Astrocyte (in vitro differentiated cells and primary cell): ENCODE measurements at places on chromosomes 3 and 15. TPM values are rescaled to one million over a fixed set of nuclear protein-coding genes. Genes with fewer than 3 reads are reported as not detected.
A peak's percentile ranks its signal among the peaks of the same experiment; 100 is the strongest.

DNA sequence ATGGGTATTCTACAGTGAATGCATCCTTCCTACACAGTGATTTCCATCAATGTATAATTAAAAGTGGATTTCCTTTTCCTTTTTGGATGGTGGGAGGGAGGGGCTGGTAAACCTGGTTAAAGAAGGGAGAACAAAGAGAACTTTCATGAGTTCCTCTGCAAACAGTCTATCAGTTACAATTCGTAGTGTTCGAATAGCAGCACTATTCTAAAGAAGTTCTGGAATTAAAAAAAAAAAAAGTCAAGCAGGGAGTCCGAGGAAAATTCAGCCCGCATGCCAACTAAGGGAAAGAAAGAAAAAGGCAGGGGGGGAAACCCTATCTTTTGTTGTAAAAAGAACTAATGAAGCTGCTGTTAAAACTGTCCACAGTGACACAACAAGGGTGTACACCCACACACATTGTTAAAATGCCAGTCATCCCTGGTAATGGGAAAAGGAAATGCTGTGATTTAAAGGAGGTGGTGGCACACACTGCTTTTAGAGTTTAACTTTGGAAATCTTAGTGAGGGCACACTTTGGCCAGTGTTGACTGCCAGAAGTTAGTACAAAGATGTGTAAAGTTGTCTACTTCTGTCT, 521.2 kb downstream of the ZIC1 start:
- H3K4me1 ChIP-seq = peaks cover 9% of the 10 kb centered on the region
- no peaks in the 10 kb centered on the region for H3K36me3 ChIP-seq
- peak overlapping the region; percentile 55 for H3K27ac ChIP-seq
- DNase-seq = peak; percentile 84
- H3K4me3 ChIP-seq = no peak overlapping the region

UBA3 gene
- 73.4 and 79.2 TPM in 2 replicates for total RNA-seq

- peak overlapping the region; percentile 7 for H3K27ac ChIP-seq
- peaks cover 8% of the 10 kb centered on the region for H3K4me1 ChIP-seq
- H3K4me3 ChIP-seq = no peak overlapping the region
- H3K27me3 ChIP-seq = no peaks in the 10 kb centered on the region
Measured at GRCh38 chr15:89177633-89178306, 43.6 kb downstream of the RLBP1 start.

CYP1A2 gene
- not detected in 2 replicates for total RNA-seq

MUC20 gene
- 0.41 TPM in 1 of 2 replicates, not detected in the other for total RNA-seq

- H3K36me3 ChIP-seq = no peaks in the 10 kb centered on the region
- no peak for DNase-seq
- H3K4me3 ChIP-seq = no peak overlapping the region
- peaks cover 12% of the 10 kb centered on the region for H3K4me1 ChIP-seq
- no peaks in the 10 kb centered on the region for H3K27me3 ChIP-seq
- H3K27ac ChIP-seq = no peak overlapping the region
Measured at GRCh38 chr15:89002830-89003229, 85.4 kb upstream of the ABHD2 start.

DNA sequence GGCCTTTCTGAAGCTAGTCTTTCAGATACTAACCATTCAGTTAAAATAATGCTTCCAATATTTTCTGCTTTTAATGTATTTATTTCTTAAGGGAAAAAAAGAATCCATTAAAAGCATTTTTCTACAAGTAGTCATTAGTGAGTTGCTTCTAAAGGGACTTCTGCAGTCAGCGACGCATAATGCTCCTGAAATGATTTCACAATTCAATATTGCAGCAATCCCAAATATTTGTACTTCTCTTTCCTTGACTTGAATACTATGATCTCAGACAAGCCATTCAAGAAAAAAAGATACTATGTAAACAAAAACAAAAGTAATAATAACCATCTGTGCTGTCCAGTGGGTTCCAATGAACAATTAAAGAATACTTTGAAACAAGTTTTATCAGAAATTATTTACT, 681.0 kb downstream of the DIPK2A start:
- H3K4me3 ChIP-seq = no peak overlapping the region

DNA sequence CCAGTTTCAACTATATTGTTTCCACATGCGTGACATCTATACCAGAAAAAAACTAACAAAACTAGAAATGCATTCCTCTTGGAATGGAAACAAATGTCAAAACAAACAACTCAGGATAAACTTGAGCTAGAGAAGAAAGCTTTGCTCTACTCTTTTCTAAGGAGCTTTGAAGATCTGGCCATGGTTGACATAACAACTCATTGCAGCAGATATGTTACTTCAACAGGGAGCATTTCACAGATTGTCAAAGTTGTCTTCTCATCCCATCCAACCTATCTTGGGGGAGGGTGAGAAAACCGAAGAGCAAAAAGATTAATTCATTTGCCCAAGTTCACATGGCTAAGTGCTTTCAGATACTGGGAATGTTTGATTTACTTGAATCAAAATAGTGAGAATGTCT, 484.4 kb downstream of the CNTN4 start:
- no peaks in the 10 kb centered on the region for H3K27me3 ChIP-seq
- H3K27ac ChIP-seq = no peak overlapping the region
- no peak overlapping the region for H3K4me3 ChIP-seq
- no peaks in the 10 kb centered on the region for H3K36me3 ChIP-seq

GRCh38 chr3:107598926-107599771, 76.4 kb downstream of the BBX start:
- peak overlapping the region; percentile 58 for H3K4me3 ChIP-seq
- peaks cover 10% of the 10 kb centered on the region for H3K4me1 ChIP-seq
- peak; percentile 40 for DNase-seq
- H3K36me3 ChIP-seq = no peaks in the 10 kb centered on the region

DNA sequence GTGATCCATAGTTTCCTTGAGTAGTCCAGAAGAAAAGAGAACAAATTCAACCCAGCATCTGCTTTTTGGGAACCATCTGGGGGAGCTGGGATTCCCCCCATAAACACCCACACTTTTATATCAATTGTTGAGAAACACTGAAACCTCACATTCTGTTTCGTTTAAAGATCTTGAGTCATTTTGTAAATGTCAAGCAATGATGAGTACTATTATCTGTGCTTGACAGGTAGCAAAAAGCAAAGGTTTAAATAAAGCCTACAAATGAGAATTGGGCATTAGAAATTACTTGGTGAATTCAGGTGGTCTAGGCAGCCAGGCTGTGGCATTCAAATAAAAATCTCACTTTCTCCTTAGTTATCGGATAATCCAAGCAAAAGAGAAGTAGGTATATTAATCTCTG, 75.7 kb downstream of the TMEM266 start:
- no peaks in the 10 kb centered on the region for H3K36me3 ChIP-seq
- H3K4me1 ChIP-seq = no peaks in the 10 kb centered on the region
- peaks cover 19% of the 10 kb centered on the region for H3K27me3 ChIP-seq
- no peak overlapping the region for H3K4me3 ChIP-seq

CCDC174 gene
- 17.4 and 19.9 TPM in 2 replicates for total RNA-seq

TICRR gene
- 2.8 and 2.9 TPM in 2 replicates for total RNA-seq

DNA sequence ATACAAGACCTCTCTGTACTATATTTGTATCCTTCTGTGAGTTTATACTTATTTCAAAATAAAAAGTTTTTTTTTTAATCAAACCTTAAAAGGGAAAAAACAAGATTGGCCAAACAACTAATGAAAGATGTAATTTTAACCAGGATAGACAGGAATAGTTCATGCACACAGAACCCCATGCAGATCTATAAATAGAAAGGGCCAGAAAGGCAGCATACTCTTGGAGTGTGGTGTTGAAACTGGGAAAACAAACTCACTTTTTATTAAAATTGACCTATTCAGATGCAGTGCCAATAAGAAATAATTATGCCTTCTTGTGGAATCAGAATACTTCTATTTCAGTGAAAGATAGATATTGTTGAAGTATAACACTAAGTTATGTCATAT, 204.6 kb downstream of the PLCL2 start:
- H3K4me1 ChIP-seq = no peaks in the 10 kb centered on the region
- DNase-seq = no peak
- H3K36me3 ChIP-seq = no peaks in the 10 kb centered on the region

- no peak for DNase-seq
- H3K4me1 ChIP-seq = no peaks in the 10 kb centered on the region
- H3K36me3 ChIP-seq = no peaks in the 10 kb centered on the region
- no peak overlapping the region for H3K4me3 ChIP-seq
- no peak overlapping the region for H3K27ac ChIP-seq
Measured at GRCh38 chr3:192373032-192373431, 354.3 kb downstream of the FGF12 start.

DNA sequence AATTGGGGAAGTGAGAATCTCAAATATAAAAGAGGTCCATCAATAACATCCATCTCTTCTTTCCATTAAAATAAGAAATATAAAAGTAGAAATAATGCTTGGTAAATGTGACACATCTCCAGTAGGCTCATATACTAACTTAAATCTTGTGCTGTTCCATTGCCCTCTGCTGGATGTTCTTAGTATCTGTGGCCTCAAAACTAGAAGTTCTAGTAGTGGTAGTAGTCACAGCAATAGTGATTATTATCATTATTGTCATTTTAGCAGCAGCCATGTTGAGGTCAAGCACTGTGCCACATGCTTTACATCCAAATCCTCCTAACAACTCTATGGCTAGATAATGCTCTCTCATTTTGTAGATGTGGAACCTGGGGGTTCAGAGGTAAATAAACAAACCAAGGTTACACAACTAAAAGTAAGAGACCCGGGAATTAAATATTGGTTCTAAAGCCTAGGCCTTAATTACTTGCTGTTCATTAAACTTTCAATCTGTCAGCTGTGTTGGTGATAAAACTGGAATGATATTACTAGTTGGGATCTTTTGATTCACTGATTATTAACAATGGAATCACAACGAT, 20.2 kb upstream of the BTLA start:
- no peak overlapping the region for H3K4me3 ChIP-seq
- H3K27ac ChIP-seq = no peak overlapping the region
- H3K27me3 ChIP-seq = no peaks in the 10 kb centered on the region
- no peaks in the 10 kb centered on the region for H3K36me3 ChIP-seq
- peak; percentile 55 for DNase-seq
- H3K4me1 ChIP-seq = no peaks in the 10 kb centered on the region

- peak; percentile 89 for DNase-seq
- no peak overlapping the region for H3K27ac ChIP-seq
- no peaks in the 10 kb centered on the region for H3K27me3 ChIP-seq
- peaks cover 19% of the 10 kb centered on the region for H3K4me1 ChIP-seq
Measured at GRCh38 chr3:134242649-134243617, 7.7 kb downstream of the RYK start.

GRCh38 chr3:53190659-53191058, 29.6 kb downstream of the PRKCD start:
- peaks cover 7% of the 10 kb centered on the region for H3K4me1 ChIP-seq
- H3K27me3 ChIP-seq = no peaks in the 10 kb centered on the region

GRCh38 chr3:15108082-15108545, 9.2 kb upstream of the RBSN start:
- H3K4me3 ChIP-seq = no peak overlapping the region
- no peak overlapping the region for H3K27ac ChIP-seq
- no peaks in the 10 kb centered on the region for H3K36me3 ChIP-seq
- no peaks in the 10 kb centered on the region for H3K4me1 ChIP-seq
- H3K27me3 ChIP-seq = peaks cover 5% of the 10 kb centered on the region

GRCh38 chr3:139534455-139534812, 5.1 kb downstream of the RBP1 start:
- no peaks in the 10 kb centered on the region for H3K27me3 ChIP-seq
- H3K4me1 ChIP-seq = peaks cover 74% of the 10 kb centered on the region
- H3K36me3 ChIP-seq = peaks cover 17% of the 10 kb centered on the region
- H3K27ac ChIP-seq = peak overlapping the region; percentile 95
- peak; percentile 93 for DNase-seq
- peak overlapping the region; percentile 46 for H3K4me3 ChIP-seq

- H3K27ac ChIP-seq = peak overlapping the region; percentile 58
- no peaks in the 10 kb centered on the region for H3K27me3 ChIP-seq
- peak; percentile 80 for DNase-seq
- no peaks in the 10 kb centered on the region for H3K36me3 ChIP-seq
- peaks cover 9% of the 10 kb centered on the region for H3K4me1 ChIP-seq
Measured at GRCh38 chr3:106119614-106120082, 250.8 kb upstream of the CBLB start.

GRCh38 chr3:57126244-57126643, 38.9 kb downstream of the IL17RD start:
- DNase-seq = no peak
- H3K4me1 ChIP-seq = peaks cover 32% of the 10 kb centered on the region
- H3K27me3 ChIP-seq = no peaks in the 10 kb centered on the region
- no peak overlapping the region for H3K27ac ChIP-seq
- no peak overlapping the region for H3K4me3 ChIP-seq

DNA sequence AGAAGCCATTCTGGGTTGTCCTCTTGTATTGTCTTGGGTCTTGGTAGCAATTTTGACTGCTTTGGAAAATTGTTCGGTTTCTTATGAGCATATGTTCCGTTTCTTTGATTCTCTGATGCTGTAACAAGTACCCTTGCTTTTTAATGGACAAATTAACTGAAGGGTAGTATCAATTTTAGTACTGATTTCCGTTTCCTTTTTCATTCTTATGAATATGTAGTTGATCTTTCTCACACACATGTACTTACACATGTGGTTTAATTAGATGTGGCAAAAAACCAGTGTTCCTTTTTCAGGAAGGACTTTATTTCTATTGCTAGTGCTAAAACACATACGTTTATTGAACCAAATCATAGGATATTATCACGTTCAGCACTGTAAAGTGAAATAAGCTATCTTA, 119.1 kb downstream of the TCF12 start:
- H3K27me3 ChIP-seq = no peaks in the 10 kb centered on the region
- H3K4me1 ChIP-seq = peaks cover 3% of the 10 kb centered on the region
- H3K27ac ChIP-seq = no peak overlapping the region
- H3K36me3 ChIP-seq = no peaks in the 10 kb centered on the region
- no peak overlapping the region for H3K4me3 ChIP-seq

PLA2G4E gene
- not detected in 2 replicates for total RNA-seq

PPP1R2 gene
- 34.5 and 37.4 TPM in 2 replicates for total RNA-seq

GRCh38 chr3:27596334-27596841, 112.2 kb upstream of the SLC4A7 start:
- H3K27me3 ChIP-seq = no peaks in the 10 kb centered on the region
- peaks cover 16% of the 10 kb centered on the region for H3K4me1 ChIP-seq
- no peaks in the 10 kb centered on the region for H3K36me3 ChIP-seq
- H3K4me3 ChIP-seq = peak overlapping the region; percentile 26
- peak; percentile 81 for DNase-seq
- peak overlapping the region; percentile 86 for H3K27ac ChIP-seq

DNA sequence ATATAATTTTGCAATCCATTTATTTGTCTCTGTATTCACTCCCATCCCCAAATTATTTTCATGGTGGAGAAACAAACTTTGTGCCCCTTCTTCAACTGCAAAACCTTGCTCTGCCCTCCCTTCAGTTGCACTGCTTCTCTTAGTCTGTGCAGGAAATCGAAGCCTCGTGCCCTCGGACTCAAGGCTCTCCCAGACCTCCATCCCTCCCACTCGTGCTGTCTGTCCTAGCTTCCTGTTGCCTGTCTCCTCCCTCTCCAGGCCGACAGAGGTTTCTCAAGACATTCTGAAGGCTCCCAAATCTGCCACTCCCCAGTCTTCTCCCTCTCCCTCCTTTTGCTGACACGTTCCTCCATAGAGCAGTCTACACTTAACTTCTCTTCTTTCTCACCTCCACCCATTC, 177.6 kb downstream of the PDZRN3 start:
- peaks cover 4% of the 10 kb centered on the region for H3K4me1 ChIP-seq
- peaks cover 9% of the 10 kb centered on the region for H3K27me3 ChIP-seq
- no peak for DNase-seq
- H3K36me3 ChIP-seq = no peaks in the 10 kb centered on the region
- H3K4me3 ChIP-seq = no peak overlapping the region

- H3K4me1 ChIP-seq = no peaks in the 10 kb centered on the region
- no peaks in the 10 kb centered on the region for H3K27me3 ChIP-seq
- peak; percentile 76 for DNase-seq
- H3K36me3 ChIP-seq = peaks cover 8% of the 10 kb centered on the region
- no peak overlapping the region for H3K27ac ChIP-seq
Measured at GRCh38 chr3:16332904-16333426, 68.0 kb downstream of the OXNAD1 start.
